ENCODE measurements at places on chromosomes 4 and X.

DNA sequence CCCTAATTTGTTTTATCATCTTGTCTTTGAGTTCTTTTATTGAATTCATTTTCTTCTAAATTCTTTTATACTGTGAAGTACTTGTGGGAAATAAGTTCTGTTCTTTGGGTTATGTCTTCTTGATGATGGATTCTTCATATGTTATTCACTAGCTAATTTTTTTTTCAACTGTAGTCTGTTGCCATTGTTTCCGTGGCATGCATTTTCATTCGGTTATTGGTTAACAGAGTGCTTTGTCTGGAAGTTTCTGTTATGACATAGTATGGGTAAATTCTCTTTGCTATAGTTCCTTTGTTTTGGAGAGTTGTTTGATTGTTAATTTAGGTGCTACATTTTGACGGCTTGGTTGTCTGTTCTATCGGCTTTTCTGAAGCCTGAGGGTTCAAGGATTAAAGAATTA is 184.9 kb upstream of the AADAT start:
- DNase-seq: no peak

GRCh38 chr4:94408549-94409374 is 43.0 kb upstream of the PDLIM5 start:
- DNase-seq: no peak

DNA sequence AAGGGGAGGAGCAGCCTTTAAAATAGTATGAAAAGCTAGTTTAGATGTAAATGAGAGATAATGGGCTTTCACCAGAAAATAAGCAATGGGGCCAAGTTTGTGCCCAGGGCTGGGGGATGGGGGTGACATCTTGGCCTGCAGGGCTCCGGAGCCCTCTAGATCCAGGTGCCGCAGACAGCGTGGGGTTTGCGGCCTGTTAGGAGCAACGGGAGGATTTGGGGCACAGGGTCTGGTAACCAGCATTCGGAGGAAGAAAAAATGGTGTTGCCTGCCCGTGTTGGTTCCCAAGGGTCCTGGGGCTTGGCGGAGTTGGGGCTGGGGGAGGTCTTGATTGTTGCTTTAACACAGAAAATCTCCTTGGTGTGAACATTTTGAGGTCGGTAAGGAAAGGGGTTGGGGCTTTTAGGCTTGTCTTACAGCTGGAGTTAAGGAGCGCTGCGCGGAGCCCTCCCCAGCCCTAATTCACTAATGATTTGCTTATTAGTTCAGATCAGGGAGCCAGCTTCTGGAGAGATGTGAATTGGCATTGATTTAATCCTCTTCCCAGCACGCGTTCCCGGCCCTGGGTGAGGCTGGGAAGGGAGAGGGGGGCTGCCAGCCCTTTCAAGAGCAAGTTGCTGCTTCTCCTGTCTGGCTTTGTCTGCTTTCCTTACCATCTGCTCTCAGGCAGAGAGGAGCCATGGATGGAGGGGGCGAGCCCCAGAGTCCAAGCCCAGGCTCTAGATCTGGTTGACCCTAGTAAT is 443.4 kb downstream of the BCOR start:
- no peak for DNase-seq

DNA sequence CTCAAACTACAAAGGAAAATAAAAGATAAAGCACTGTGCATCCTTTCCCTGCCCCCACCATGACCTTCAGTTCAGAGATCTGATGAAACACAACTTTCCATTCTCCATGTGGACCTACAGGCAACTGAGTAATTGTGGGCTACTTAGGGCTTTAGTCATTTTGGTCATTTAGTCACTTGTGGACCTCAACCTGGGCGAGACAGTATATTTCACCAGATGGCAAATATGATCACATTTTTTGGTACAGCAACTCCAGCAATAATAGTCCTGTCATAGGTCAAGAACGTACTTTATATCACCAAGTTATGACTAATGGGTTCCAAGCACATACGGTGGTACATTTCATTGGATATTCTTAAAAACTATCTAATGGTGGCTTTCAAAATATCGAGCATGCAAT is 141.2 kb downstream of the PDGFC start:
- no peak for DNase-seq

- no peak for DNase-seq
Observed at GRCh38 chrX:40090961-40091360, 6.8 kb downstream of the BCOR start.

DNA sequence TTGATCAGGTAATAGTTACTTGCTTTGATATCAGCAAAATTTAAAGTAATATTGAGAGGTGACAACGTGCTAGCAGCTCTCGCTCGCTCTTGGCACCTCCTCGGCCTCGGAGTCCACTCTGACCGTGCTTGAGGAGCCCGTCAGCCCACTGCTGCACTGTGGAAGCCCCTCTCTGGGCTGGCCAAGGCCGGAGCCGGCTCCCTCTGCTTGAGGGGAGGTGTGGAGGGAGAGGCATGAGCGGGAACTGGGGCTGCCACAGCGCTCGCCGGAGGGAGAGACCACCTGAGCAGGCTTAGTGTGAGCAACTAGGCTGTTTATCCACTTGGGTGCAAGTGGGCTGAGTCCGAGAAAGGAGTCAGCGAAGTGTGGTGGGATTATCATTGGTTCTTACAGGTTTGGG is 455.7 kb upstream of the PCDH7 start:
- no peak for DNase-seq

GRCh38 chr4:126986005-126986404 is 646.8 kb upstream of the INTU start:
- DNase-seq: no peak

DNA sequence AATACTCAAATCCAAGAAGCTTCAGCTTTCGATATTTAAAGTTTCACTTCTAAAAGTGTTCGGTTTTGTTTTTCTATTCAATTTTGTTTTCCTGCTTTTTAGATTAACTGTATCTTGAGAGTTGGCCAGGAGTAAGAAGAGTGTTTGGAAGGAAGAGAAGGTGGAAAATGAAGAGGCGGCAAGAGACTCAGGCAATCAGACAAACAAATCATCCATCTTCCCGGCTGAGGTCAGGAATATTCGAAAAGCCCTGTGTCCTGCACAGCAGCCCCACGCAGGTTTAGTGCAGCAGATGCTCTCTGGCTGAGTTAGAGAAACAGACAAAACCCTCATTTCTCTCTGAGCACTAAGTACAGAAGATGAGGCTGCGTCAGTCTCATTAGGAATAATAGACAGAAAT is 330.3 kb upstream of the NOCT start:
- no peak for DNase-seq

DNA sequence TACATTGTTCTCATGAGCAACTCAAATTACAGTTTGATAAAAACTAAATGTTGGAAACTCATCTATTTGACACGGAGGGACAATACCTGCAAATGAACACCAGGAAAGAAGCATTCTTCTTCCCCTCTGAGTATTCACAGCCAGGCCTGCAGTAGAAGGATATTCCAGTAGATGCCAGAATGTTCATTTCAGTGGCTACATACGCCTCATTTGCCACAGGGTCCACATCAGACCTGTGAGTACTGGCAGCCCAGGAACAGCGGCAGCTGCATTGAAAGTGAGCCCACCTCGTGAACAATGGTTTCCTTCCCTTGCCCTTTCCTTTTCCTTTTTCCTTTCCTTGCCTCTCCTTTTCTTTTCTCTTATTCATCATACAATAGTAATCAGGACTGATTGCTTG is 81.1 kb upstream of the NEIL3 start:
- DNase-seq: no peak

- DNase-seq: no peak
Observed at GRCh38 chr4:84263415-84263814, 235.7 kb downstream of the NKX6-1 start.

DNA sequence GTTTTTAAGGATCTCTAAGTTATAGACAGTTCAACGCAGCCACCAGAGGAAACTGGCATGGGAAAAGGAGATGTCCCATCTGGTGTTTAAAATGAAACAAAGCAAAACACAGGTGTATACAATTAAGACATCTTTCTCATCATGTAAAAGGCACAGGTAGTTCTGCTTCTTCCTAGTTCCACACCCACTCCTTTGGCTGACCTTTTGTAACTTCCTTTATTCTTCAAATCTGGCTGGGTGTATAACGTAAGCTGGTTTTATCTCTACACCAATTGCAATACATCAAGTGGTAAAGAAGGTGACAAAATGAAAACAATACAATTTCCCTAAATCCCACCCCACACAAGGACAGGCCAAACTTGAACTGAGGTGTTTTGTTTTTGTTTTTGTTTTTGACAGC is 27.3 kb upstream of the FBXW7 start:
- DNase-seq: no peak

GRCh38 chrX:12309040-12309743 is 170.9 kb downstream of the FRMPD4 start:
- no peak for DNase-seq

GRCh38 chrX:146396409-146396808 is 413.2 kb upstream of the CXorf51B start:
- DNase-seq: no peak

DNA sequence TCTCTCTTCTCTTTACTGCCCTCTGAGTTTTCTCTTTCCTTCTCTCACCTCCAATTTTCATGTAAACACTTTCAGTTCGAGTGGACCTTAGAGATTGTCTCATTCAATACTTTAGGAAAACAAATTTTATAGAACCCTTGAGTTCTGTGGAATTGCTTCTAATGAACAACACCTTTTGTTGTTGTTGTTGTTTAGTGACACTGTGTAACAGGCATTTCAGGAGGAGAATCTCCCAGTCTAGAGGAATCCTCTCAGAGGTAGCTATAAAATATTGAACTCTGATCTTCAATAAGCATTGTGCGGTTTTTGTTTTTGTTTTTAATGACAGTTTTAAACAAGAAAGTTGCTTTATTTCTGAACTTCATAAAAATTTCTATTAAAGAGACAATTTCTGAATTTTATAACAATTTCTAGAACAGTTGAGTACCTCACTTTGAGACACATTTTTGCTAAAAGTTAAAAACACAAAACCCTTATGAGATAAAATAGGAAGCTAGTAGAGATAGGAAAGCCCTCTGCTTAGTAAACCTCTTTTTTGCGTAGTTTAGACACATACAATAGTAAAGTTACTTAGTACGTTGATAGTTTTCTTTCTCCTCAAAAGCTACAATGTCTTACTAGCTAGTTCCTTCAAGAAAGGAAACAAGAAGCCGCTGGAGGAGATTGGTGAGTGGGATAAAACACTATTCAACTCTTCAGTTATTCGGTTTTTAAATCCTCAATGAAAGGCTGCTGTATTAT is 38.8 kb downstream of the CLCN3 start:
- no peak for DNase-seq

GRCh38 chr4:8647094-8647570 is 54.6 kb downstream of the CPZ start:
- no peak for DNase-seq

DNA sequence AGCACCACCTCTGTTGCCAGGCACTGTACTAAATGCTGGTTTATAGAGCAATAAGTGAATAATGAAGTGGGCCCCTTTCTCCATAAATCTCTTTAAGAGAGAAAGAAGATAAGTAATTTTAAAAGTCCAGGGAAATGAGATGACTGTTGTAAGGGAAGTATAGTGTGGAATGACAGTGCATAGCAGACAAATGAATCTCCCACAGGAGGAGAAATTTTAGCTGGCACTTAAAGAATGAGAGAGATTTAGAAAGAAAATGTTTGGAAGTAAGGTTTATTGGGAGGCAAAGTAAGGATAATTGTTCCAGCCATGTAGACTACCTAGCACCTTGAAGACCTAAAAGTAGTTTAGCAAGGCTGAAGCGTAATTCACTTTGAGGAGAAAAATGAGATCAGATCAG is 1081.1 kb upstream of the PABPC4L start:
- no peak for DNase-seq

GRCh38 chrX:11296051-11296450 is 2.8 kb downstream of the AMELX start:
- DNase-seq: no peak

DNA sequence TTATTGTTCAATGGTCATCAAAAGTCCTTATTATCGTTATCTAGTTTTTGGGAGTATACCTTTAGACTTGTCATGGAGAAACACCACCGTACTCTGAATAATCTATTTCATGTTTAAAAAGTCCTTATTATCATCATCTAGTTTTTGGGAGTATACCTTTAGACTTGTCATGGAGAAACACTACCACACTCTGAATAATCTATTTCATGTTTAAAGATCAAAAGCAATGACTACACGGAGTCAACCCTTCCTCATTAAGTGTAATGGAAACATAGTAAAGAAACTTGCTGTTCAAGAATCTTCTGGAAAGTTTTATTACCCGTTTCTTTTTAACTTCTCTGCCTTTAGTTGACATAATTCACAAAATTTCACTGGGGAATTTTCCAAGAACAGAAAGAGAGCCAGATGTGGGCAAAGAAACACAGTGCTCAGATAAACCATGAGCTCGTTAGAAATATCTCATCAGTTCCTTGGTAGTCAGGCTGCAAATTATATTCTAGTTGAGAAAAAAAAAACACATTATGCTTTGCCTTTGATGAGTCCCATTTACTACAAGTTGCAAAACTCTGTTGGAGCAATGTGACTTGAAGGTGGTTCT is 158.8 kb downstream of the AFAP1 start:
- no peak for DNase-seq

DNA sequence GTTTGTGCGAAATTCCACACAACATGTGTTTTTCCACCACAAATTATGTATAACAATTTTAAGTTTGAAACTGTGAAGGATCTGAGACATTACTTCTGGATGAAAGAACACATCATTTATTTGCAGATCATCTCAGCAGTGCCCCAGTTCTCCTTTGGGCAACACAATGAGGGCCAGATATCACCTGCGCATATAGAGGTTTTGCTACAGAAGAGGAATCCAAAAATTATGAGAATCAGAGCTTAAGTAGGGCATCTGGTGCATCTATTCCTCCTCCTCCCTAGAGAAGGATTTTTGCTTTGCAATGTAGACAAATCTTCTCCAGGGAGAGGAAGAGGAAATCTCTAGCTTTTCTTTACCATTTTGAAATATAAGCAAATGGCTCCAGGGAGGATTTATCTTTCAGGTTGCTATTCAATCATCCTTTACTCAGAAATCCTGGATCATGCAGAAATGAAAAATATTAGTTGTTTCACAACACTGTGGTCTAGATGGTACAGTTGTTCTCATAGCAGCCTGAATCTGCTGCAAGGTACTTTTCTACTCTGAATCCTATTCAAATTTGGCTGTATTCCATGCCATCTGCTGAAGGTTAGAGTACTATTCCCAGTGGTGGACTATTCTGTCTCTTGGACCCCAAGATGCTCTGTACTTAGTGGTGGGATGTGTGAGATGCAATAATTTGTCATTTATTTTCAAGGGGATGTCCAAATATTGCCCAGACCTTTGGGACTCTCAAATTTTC is 132.1 kb downstream of the SNCA start:
- DNase-seq: no peak

- DNase-seq: no peak
Observed at GRCh38 chr4:8850074-8850829, 21.4 kb downstream of the HMX1 start.
